ENCODE measurements at places on chromosomes 12 and 14. TPM values are rescaled to one million over a fixed set of nuclear protein-coding genes. Genes with fewer than 3 reads are reported as not detected.
A peak's percentile ranks its signal among the peaks of the same experiment; 100 is the strongest.

The SERPINA12 gene
- total RNA-seq = not detected

The ADAMTS20 gene
- not detected for total RNA-seq

The MYL2 gene
- total RNA-seq = not detected

The NAV3 gene
- 58.0 TPM for total RNA-seq

The LAG3 gene
- total RNA-seq = 0.13 TPM

The KRT72 gene
- total RNA-seq = not detected

The GAPDH gene
- total RNA-seq = 7,155 TPM

The OTX2 gene
- not detected for total RNA-seq

The SLC38A4 gene
- total RNA-seq = 14.5 TPM

The HOXC13 gene
- 6.0 TPM for total RNA-seq

The TAS2R8 gene
- not detected for total RNA-seq

The EPYC gene
- total RNA-seq = not detected

The AHNAK2 gene
- 4.3 TPM for total RNA-seq

The CCDC196 gene
- not detected for total RNA-seq

The OAS1 gene
- not detected for total RNA-seq

DNA sequence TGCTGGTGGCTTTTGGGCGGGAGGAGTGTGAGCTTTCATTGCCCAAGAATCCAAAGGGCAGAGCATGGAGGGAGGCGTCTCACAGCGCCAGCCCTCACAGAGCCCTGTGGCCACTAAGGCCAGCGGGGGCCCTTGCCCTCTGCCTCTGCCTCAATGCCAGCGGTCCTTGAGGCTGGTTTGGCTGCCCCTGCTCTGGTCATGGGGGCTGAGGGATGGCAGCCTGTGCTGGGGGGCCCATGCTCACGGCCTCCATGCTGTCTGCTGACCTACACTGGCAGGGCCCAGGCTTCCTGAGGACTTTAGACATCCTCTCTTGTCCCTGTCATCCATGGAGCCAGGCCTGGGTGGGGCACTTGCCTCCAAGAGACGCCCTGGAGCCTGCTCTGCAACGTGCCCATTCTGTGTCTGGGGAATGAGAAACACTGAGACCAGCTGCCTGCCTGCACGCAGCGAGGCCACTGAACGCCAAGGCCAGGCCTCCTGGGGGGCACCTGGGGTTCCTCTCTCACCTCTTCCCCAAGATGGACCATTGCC is 143.4 kb downstream of the KIF26A start:
- no peak for DNase-seq
- H3K36me3 ChIP-seq = no peaks in the 10 kb centered on the region
- H3K4me1 ChIP-seq = no peaks in the 10 kb centered on the region
- H3K4me3 ChIP-seq = no peak overlapping the region
- no peaks in the 10 kb centered on the region for H3K27me3 ChIP-seq

- no peak overlapping the region for H3K4me3 ChIP-seq
- DNase-seq = no peak
- no peak overlapping the region for H3K27ac ChIP-seq
- no peaks in the 10 kb centered on the region for H3K27me3 ChIP-seq
- H3K36me3 ChIP-seq = peaks cover 29% of the 10 kb centered on the region
- H3K4me1 ChIP-seq = no peaks in the 10 kb centered on the region
Observed at GRCh38 chr14:51733147-51733546, 81.4 kb downstream of the FRMD6 start.

DNA sequence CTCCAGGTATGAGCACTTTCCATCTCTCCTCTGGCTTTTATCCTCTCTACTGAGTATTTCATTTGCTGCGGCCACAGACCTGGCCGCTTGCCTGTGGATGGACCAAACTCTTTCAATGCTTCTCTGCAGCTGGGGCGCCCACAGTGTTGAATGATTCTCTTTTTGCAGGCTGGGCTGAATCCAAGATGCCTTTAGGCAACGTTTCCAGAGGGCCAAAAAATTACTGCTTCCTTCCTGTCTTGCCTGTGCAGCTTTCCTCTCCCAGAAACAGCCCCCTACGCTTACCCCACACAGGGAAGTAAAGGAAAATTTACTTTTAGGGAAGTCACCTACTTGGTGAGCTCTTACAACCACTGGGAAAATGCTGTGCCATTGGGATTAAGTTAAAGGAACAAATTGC is 55.6 kb upstream of the JDP2 start:
- no peak overlapping the region for H3K27ac ChIP-seq
- H3K4me3 ChIP-seq = no peak overlapping the region
- no peaks in the 10 kb centered on the region for H3K27me3 ChIP-seq
- H3K36me3 ChIP-seq = no peaks in the 10 kb centered on the region

DNA sequence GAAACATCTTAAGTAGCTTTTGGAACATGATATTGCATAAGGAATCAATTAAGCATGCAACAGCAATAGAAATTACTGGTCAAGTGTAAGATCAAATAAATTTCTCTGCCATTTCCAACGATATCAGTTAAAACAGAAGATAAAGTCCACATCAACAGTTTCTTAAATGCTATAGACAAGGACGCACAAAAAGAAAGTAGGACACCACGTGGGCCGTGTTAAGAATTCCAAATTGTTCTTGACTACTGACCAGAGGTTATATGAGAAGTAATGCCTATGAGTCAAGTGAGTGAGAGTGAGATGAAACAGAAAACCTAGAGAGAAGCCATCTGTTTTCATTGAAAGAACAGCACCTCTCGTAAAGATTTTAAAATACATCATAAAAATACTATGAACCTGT is 318.2 kb downstream of the TMEM117 start:
- no peak for DNase-seq
- H3K27me3 ChIP-seq = no peaks in the 10 kb centered on the region
- no peaks in the 10 kb centered on the region for H3K36me3 ChIP-seq
- H3K4me1 ChIP-seq = no peaks in the 10 kb centered on the region
- no peak overlapping the region for H3K27ac ChIP-seq

- DNase-seq = no peak
- H3K4me1 ChIP-seq = peaks cover 3% of the 10 kb centered on the region
- no peak overlapping the region for H3K27ac ChIP-seq
- peaks cover 69% of the 10 kb centered on the region for H3K36me3 ChIP-seq
- no peaks in the 10 kb centered on the region for H3K27me3 ChIP-seq
- H3K4me3 ChIP-seq = no peak overlapping the region
Observed at GRCh38 chr14:24439257-24439656, 3.3 kb downstream of the SDR39U1 start.

GRCh38 chr14:58770491-58770982 is 132.8 kb downstream of the DACT1 start:
- DNase-seq = no peak
- H3K27me3 ChIP-seq = no peaks in the 10 kb centered on the region
- H3K4me1 ChIP-seq = no peaks in the 10 kb centered on the region
- H3K36me3 ChIP-seq = no peaks in the 10 kb centered on the region
- H3K27ac ChIP-seq = no peak overlapping the region
- no peak overlapping the region for H3K4me3 ChIP-seq

GRCh38 chr14:93525696-93526451 is 95.1 kb downstream of the UNC79 start:
- H3K27ac ChIP-seq = no peak overlapping the region
- no peaks in the 10 kb centered on the region for H3K36me3 ChIP-seq
- no peak for DNase-seq
- H3K4me3 ChIP-seq = no peak overlapping the region
- 0 out of 2 replicates have a peak, but pooled peaks cover 5% of the 10 kb centered on the region for H3K27me3 ChIP-seq

DNA sequence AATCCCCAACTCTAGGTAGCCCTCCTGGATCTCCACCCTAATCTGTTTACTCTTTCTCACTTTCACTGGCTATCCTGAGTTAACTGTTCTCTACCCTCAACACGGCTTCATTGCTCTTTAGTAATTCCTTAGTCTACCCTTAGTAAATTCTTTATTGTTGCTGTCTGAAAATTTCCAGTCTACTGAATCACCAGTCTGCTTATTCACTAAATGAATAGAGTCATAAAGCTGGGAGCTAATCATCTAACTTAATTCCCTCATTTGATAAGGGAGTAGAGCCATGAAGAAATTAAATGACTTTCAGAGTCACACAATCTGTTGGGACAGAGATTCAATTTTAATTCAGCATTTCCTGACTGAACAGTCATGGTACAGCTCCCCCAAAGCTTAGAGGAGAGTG is 36.5 kb downstream of the YEATS4 start:
- H3K4me3 ChIP-seq = no peak overlapping the region
- DNase-seq = no peak
- no peak overlapping the region for H3K27ac ChIP-seq
- no peaks in the 10 kb centered on the region for H3K4me1 ChIP-seq

- no peaks in the 10 kb centered on the region for H3K4me1 ChIP-seq
- no peak overlapping the region for H3K4me3 ChIP-seq
- no peak for DNase-seq
- no peak overlapping the region for H3K27ac ChIP-seq
- H3K36me3 ChIP-seq = no peaks in the 10 kb centered on the region
Observed at GRCh38 chr14:106268013-106268727, 741.8 kb downstream of the TMEM121 start.

DNA sequence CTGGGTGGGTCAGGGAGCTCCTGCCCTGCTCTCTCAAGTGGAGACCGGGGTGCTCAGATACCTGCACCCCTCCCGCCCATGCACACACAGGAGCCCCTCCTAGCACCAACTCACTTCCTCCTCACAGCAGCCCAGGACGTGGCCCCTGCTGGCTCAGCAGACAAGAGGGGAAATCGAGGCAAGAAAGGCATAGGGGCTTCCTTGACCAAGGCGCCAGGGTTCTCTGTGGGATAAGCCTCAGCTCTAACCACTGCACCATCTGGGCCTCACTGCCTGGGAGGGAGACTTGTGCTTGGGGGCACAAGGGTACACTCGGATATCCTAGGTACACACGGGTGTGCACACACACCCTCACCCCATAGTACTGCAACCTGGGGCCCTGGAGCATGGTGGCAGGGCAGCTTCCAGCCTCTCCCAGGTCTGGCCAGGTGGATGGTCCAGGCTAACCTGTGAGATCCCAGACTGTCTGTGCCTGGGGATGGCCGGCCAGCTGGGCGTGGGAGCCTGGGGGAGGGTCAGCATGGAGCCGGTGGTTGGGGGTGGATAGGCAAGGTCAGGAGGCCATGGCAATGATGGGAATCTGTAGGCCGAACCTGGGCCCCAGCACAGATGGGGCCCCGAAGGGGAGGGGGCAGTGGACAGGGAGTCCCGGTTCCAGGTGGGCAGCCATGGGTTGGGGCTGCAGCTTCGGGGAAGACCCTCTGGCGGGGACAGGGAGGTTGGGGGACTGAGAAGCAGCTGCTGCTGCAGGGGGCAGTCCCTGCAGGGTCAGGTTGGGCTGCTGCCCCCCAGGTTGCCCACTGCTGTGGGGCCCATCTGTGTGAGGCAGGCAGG is 312.4 kb downstream of the TMEM121 start:
- H3K4me3 ChIP-seq = no peak overlapping the region
- no peaks in the 10 kb centered on the region for H3K4me1 ChIP-seq
- H3K27ac ChIP-seq = no peak overlapping the region
- DNase-seq = no peak
- H3K27me3 ChIP-seq = no peaks in the 10 kb centered on the region

DNA sequence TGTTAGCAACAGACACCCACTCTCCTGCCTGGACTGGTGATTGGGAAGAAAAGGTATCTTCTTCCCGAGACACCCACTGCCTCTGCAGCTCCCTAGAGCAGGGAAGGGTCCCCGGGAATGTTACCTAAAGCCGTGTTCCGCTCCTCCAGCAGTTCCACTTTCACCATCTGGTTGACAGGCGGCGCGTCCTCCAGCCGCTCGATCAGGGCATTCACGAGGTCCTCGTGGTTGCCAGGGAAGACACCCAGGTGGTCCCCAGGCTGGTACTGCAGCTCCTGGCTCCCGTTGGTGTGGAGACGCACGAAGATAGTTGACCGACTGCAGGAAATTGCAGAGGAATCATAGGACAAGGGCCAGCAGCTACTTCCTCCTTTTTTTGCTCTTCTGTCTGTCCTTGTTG is 44.2 kb upstream of the FBXO21 start:
- no peak overlapping the region for H3K4me3 ChIP-seq
- DNase-seq = no peak
- H3K4me1 ChIP-seq = no peaks in the 10 kb centered on the region
- H3K27me3 ChIP-seq = no peaks in the 10 kb centered on the region

GRCh38 chr14:58082491-58083098 is 69.4 kb downstream of the ARMH4 start:
- H3K27me3 ChIP-seq = peaks cover 4% of the 10 kb centered on the region
- DNase-seq = peak; percentile 89
- H3K4me1 ChIP-seq = peaks cover 35% of the 10 kb centered on the region
- no peak overlapping the region for H3K4me3 ChIP-seq
- H3K27ac ChIP-seq = peak overlapping the region; percentile 97

DNA sequence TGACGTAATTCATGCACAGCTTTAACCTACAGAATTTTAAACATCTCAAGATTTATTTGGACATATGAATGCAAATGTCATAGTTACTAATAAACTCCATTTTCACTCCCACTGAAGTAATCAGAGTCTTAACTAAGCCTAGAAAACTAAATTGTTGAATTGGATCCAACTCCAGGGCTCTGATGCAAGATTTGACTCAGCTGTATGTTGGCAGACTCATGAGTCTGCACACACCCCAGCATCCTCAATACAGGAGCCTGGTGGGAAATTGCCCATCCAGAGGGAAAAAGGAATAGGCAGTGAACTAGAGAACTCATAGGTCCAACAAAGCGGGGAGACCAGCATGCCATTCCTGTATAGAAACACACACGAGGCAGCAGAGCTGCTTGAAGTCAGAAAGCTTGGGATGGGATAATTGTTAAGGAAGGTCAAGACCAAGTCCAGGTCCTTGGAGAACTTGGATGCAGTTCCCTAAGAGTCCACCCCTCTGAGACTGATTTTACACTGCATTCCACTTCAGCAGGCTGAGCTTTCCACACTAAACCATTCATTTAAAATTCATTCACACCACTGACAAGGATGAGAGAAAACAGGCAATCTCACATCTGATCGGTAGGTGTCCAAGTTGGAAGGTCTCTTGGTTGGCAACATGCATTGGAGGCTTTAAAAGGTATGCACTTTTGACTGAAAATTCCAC is 14.4 kb downstream of the TMTC1 start:
- H3K27me3 ChIP-seq = no peaks in the 10 kb centered on the region

GRCh38 chr12:31362115-31362758 is 36.3 kb upstream of the SINHCAF start:
- DNase-seq = no peak
- H3K4me1 ChIP-seq = peaks cover 10% of the 10 kb centered on the region
- no peak overlapping the region for H3K4me3 ChIP-seq
- H3K27ac ChIP-seq = no peak overlapping the region

DNA sequence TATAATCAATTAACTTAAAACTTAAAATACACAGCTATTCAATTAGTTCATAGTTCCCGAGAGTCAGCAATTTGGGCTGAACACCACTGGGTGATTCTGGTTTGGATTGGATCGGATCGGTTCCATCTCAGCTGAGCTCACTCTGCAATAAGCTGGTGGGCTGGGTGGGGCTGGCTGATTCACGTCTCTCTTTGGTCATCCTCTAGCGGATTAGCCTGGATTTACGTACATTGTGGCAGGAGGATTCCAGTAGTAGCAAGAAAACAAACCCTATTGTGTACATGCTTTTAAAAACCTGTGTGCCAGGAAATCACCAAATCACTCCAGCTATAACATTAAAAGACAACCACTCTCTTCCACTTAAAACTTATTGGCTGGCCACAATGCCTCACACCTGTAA is 3.2 kb upstream of the CLEC4C start:
- H3K36me3 ChIP-seq = no peaks in the 10 kb centered on the region
- H3K27ac ChIP-seq = no peak overlapping the region
- H3K27me3 ChIP-seq = no peaks in the 10 kb centered on the region
- DNase-seq = no peak
